ENCODE measurements at places on chromosomes 7 and 10.

DNA sequence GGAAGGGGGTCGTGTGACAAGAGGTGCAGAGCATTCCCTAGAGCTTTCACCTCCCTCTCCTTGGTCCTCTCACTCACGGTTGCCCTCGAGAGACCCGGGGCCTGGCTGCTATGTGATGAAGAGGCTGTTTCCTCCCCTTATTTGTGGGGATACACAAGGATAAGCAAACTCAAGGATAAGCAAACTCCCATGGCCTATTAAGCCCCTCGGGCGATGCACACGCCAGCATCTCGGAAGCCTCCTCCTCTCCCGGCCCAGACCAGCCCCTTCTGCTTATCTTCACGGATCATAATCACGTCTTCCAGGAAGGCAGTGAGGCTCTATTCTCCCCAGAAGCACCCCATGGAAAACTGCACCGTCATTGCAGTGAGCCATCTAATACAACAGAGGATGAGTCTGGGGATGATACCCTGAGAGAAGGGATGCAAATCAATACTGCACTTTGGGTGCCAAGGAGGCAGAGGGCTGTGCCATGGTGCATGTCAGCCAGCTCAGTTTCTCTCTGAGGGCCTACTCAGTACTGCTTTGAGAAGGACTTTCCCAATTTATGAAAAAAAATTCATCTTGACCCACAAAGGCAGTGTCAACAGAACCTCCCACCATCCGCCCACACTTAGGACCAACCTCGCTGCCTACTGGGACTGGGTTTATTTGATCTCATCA is 22.2 kb downstream of the TMEM273 start:
- DNase-seq, result no peak

DNA sequence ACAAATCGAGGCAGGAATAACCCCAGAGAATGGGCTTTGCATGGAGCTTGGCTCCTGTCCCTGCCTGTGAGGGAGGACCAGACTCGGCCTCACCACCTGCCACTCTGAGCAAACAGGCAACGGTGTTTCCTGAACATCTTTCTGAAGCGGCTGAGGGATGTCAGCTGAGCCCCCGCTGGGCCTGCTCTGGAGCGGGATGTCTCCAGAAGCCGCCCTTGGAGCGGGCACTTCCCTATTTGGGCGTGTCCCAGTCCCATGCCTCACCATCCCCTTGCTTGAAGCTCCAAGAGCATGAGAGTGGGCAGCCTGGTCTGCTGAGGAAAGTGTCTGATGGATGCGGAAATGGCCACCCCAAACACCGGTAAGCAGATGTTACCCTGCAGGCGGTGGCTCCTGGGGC is 10.2 kb downstream of the ALKBH4 start:
- no peak for DNase-seq

- DNase-seq, result no peak
Measured at GRCh38 chr7:30930621-30931020, 19.0 kb downstream of the AQP1 start.

DNA sequence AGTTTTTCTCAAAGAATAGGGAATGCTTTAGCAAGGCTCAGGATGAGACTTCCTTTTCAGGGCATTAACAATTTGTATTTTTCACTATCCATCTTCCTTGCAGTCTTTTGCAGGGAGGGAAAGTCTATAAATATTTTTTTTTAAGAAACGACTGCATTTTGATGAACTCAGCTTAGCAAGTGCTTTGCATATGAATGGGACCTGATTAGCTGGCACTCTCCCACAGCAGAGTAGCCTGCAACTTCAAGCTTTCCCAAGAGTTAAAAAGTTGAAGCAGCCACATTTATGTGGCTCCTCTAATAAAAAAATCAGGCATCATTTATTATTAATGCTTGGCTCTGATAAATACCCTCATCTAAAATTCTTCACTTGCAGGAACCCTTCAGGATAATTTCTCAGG is 134.0 kb downstream of the GRID1 start:
- no peak for DNase-seq

DNA sequence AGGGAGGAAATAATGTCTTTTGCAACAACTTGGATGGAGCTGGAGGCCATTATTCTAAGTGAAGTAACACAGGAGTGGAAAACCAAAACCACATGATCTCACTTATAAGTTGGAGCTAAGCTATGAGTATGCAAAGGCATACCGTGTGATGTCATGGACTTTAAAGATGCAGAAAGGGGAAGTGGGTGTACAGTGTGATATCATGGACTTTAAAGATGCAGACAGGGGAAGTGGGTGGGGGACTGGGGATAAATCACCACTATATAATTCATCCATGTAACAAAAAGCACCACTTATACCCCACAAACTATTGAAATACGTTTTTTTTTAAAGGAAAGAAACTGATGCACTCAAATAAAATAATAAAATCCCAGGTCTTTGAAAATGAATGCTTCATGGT is 29.5 kb downstream of the LYZL2 start:
- DNase-seq, result no peak

DNA sequence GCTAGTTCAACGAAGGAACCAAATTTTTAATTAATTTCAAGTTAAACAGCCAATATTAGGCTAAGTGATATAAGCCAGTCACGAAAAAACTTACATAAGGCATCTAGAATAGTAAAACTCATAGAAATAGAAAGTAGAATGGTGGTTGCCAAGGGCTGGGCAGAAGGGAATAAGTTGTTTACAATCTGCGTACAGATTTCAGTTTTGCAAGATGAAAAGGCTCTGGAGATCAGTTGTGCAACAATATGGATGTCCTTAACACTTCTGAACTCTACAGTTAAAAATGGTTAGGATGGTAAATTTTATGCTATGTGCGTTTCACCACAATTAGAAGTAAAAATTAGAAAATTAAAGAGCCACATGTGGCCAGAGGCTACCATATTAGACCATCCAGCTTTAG is 13.3 kb downstream of the SCRN1 start:
- DNase-seq, result no peak

DNA sequence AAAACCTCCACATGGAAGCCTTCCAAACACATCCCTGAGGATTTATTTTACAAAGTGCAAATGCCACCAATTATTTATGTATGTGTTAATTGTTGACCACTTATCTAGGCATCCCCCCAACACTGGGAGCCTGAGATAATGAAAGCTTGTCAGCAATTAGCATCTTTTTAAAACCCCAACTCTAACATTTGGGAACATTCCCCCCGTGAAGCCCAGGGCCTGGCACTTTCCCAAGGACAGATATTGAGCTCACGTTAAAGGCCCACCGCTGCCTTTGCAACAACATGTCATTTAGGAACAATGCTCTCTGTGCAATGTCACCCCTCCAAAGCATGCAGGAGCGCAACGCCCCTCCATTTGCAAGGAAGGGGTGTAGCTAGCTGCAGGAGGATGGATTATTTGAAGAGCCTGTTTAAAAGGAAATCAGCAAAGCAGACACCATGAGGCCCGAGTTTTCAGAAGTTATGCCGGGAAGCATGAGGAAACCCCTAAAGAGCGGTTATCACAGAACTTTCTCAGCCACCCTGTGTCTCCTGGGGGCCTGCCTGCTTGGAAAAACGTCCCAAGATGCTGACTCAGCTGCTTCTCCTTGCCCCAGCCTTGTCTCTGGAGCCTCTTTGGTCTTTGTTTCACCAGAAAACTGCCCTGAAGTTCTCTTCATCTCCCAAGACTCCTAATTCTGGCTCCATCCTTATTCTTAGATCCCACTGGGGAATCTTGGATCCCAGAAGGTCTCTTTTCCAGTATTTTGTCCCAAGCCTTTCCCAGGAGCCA is 444.1 kb downstream of the GRID1 start:
- no peak for DNase-seq

- no peak for DNase-seq
Measured at GRCh38 chr7:93566876-93567275, 7.6 kb downstream of the CALCR start.

- DNase-seq, result no peak
Measured at GRCh38 chr10:61628151-61628874, 34.4 kb upstream of the CABCOCO1 start.

DNA sequence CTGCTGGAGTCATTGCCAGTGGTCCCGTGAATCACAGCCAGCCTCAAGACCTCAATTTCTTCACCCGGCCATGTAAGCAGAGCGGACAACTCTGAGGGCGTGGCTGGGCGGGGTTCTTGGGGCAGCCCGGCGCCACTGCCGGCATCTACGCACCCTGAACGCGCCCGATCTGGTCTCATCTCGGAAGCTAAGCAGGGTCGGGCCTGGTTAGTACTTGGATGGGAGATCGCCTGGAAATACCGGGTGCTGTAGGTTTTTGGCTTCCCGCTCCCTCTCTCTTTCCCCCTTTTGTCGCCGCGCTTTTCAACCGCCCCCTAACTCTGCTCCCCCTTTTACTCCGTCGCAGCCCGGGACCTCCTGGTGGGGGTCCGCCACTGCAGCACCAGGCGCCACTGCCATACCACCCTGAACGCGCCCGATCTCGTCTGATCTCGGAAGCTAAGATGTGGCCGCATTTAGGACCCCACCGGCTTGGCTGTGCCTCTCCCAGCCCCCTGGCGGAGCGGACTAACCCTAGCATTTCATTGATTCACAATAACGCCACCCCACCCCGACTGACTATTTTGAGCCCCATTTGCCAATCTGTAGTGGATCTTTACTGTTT is 25.3 kb downstream of the GARIN1A start:
- DNase-seq, result no peak

GRCh38 chr10:71383972-71384687 is 12.6 kb upstream of the CDH23 start:
- DNase-seq, result peak; percentile 49

DNA sequence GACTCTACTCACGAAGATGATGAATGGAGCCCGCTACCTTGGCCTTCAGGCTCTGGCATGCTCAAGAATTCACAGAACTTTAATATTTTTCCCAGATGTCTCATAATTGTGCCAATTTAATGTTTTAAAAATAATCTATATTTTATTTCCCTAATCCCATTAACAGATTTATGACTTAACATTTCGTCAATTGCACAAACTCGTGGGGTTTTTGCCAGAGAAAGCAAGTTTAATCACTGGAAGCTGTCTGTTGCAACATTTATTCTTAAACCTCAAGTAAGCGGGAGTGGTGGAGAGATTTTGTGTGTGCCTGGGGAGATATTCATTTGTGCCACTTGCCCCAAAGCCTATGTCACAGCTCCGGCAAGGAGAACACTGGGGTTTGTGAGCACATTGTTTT is 117.9 kb downstream of the TEX36 start:
- no peak for DNase-seq

- no peak for DNase-seq
Measured at GRCh38 chr10:70191161-70191971, 21.1 kb upstream of the SAR1A start.

DNA sequence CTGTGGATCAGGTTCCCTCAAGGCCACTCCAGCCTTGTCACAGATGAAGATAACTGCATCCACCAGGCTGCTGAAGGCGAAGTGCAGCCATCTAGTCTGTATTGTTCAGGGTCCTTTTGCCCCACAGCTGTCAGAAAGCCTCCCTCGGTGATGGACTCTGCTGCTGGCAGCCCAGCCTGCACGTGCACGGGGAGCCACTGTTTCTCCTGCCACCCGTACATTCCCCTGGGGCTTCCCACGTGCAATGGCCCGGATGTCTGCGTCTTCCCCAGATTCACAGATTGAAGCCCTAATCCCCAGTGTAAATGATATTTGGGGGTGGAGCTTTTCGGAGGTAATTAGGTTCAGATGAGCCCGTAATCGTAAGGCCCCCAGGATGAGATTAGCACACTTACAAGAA is 46.6 kb upstream of the VIPR2 start:
- no peak for DNase-seq

- no peak for DNase-seq
Measured at GRCh38 chr10:84098667-84099066, 40.6 kb upstream of the GHITM start.

DNA sequence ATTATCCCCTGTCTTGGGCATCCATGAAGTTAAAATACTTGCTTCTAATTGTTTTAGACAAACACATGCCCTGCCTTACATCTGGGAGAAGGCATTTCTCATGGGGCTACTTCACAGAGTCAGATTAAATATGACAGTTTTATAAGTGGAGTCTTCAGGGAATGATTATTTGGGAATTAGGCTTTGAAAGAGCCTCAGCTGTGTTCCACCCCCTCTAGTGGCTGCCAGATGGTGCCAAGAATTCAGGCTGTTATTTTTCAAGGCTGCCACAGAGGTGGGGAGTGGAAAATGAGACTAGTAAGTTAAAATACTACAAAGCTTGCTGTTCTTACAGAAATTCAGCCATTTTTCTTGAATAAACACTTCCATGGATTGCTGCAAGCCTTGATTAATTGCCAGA is 45.8 kb upstream of the DNAH11 start:
- DNase-seq, result no peak

DNA sequence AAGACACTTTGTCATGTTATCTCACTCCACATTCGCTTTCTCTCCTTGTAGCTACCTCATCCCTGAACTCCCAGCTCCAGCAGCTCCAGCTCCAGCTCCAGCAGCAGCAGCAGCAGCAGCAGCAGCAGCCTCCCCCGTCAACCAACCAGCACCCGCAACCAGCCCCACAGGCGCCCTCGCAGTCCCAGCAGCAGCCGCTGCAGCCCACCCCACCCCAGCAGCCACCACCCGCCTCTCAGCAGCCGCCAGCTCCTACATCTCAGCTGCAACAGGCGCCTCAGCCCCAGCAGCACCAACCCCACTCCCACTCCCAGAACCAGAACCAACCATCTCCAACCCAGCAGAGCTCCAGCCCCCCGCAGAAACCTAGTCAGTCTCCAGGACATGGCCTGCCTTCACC is 226.6 kb upstream of the YAE1 start:
- no peak for DNase-seq

DNA sequence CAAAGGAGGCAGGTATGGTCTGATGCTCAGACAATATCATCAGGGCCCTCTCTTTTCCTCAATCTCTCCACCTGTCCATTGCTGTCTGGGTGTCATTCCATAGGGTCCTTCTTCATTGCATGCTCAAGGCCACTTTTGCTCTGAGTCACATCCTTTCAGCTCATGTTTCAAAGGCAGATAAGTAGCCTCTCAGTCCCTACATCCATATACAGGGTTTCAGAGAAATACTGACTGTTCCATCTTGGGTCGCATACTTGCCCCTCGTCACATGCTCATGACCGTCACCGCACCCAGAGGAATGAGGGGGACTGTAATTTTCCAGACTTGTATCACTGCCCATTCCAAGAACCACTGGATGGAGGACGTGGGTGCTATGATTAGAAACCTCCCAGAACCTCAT is 93.4 kb downstream of the FAM107B start:
- DNase-seq, result no peak

GRCh38 chr10:93438613-93439253 is 43.4 kb downstream of the MYOF start:
- no peak for DNase-seq

- DNase-seq, result no peak
Measured at GRCh38 chr7:105838627-105839231, 37.7 kb downstream of the ATXN7L1 start.

DNA sequence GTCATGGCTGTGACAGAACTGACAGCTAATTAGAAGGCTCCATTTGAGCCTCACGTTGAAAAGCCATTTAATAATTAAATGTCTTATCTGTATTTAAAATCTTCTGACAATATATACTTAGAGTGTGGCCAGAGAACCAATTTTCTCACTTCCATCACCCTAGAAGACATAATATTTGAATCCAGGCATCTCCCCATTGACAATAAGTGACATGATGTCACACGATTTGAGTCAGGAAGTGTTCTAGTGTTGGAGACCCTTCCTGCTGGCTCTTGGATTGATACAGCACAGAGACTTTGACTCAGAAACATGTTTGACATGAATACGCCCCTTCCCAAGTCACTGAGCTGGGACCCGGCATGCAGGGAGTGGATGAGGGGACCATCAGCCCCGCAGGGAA is 85.9 kb downstream of the SLIT1 start:
- DNase-seq, result no peak

All from stimulated activated CD8-positive, alpha-beta memory T cell treated with anti-CD3 and anti-CD28 coated beads, Interleukin-2, amount 100 ng/mL, for 1 hour (primary cell).